ENCODE measurements at places on chromosomes 4 and X. TPM values are rescaled to one million over a fixed set of nuclear protein-coding genes. Genes with fewer than 3 reads are reported as not detected.
A peak's percentile ranks its signal among the peaks of the same experiment; 100 is the strongest.

NSUN7 gene
- total RNA-seq, result 28.9 TPM

DNA sequence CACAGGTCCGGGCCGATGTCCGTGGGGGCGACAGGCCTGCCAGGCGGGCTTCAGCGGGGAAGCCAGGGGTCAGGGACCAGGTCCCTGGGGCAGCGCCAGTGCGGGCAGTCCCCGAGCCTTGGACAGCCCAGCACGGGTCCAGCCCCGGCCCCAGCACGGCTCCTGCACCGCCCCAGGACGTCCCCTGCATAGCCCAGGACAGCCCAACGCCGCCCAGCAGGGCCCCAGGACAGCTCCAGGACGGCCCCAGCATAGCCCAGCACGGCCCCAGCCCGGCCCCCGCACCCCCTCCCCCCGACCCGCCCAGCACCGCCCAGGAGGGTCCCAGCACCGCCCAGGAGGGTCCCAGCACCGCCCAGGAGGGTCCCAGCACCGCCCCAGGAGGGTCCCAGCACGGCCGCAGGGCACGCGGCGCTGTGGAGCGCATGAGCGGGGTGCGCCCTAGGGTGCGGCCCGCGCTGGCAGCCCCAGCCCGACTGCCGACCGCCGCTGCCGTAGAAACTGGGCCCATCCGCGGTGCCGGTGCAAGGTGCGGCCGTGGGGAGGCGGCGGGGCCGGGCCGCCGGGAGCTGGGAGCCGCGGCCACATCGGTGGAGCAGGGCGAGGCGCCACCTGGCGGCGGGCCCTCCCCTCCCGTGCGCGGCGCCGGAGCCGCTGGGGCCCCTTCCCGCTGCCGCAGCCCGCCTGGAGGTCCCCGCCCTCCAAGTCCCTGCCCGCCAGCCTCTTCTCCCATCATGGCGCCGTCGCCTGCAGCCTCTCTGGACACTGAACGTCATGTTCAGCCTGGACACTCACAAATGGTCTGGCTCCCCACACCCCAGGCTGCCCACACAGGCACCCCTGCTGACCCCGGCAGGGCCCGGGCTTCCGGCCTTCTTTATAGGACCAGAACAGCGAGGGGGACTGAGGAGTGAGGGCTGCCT is 106.8 kb upstream of the NKX1-1 start:
- no peaks in the 10 kb centered on the region for H3K4me1 ChIP-seq
- no peak overlapping the region for H3K27ac ChIP-seq
- H3K4me3 ChIP-seq, result peak overlapping the region; percentile 39
- H3K27me3 ChIP-seq, result no peaks in the 10 kb centered on the region

SPANXA2 gene
- not detected for total RNA-seq

- H3K4me3 ChIP-seq, result no peak overlapping the region
- H3K27me3 ChIP-seq, result no peaks in the 10 kb centered on the region
- no peak for DNase-seq
- no peaks in the 10 kb centered on the region for H3K36me3 ChIP-seq
Measured at GRCh38 chrX:134803551-134804183, 145.4 kb upstream of the PLAC1 start.

- peaks cover 8% of the 10 kb centered on the region for H3K36me3 ChIP-seq
- peaks cover 27% of the 10 kb centered on the region for H3K4me1 ChIP-seq
- no peak for DNase-seq
- peak overlapping the region; percentile 90 for H3K4me3 ChIP-seq
Measured at GRCh38 chr4:88458104-88458740, 1.3 kb downstream of the HERC5 start.

SATL1 gene
- total RNA-seq, result 0.22 TPM

GRCh38 chr4:174120446-174121295 is 162.8 kb downstream of the FBXO8 start:
- no peaks in the 10 kb centered on the region for H3K36me3 ChIP-seq
- H3K4me3 ChIP-seq, result peak overlapping the region; percentile 54
- peak; percentile 41 for DNase-seq

DNA sequence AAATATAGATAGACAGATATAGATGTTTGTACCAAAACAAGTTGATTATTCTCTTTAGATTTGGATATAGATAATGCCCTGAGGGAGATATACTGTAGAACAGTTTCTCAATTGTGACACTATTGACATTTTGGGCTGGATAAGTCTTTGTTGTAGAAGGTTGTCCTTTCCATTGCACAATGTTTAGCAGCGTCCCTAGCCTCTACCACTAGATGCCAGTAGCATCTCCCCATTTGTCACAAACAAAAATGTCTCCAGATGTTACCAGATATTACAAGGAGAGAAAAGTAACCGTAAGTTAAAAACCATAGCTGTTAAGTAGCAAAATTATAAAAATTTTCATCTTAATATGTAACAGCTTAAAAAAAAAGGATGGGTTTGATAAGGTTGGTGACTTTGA is 2595.3 kb downstream of the ARAP2 start:
- H3K27ac ChIP-seq, result no peak overlapping the region
- no peaks in the 10 kb centered on the region for H3K4me1 ChIP-seq
- DNase-seq, result no peak
- H3K27me3 ChIP-seq, result no peaks in the 10 kb centered on the region
- H3K4me3 ChIP-seq, result no peak overlapping the region
- H3K36me3 ChIP-seq, result no peaks in the 10 kb centered on the region

- peaks cover 21% of the 10 kb centered on the region for H3K4me1 ChIP-seq
- no peaks in the 10 kb centered on the region for H3K27me3 ChIP-seq
- H3K27ac ChIP-seq, result no peak overlapping the region
- no peaks in the 10 kb centered on the region for H3K36me3 ChIP-seq
- DNase-seq, result no peak
Measured at GRCh38 chr4:168667376-168667775, 170.5 kb downstream of the PALLD start.

- H3K36me3 ChIP-seq, result no peaks in the 10 kb centered on the region
- no peaks in the 10 kb centered on the region for H3K27me3 ChIP-seq
- H3K27ac ChIP-seq, result no peak overlapping the region
- no peak for DNase-seq
- H3K4me1 ChIP-seq, result peaks cover 29% of the 10 kb centered on the region
Measured at GRCh38 chrX:12174358-12174757, 36.1 kb downstream of the FRMPD4 start.

BTK gene
- 0.66 TPM for total RNA-seq

CXCL3 gene
- total RNA-seq, result 3.5 TPM

FGFBP1 gene
- not detected for total RNA-seq

DNA sequence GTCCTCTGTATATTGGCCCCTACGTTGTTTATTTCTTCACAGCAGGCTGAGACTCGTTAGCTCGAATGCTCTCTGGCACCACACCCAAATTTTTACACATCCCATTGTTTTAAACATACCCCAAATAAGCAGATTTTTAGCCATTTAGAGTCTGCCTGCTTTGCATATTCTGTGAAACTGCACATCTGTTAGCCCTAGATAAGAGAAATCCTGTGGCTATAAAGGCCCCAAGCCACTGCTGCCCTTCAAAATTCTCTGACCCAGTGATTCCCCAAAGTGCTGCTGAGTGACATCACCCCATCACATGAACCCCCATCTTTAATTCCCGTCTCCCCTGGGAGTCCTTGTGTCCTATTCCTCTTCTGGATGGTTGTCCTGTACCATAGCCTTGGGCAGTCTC is 20.8 kb downstream of the TEX13C start:
- H3K27ac ChIP-seq, result no peak overlapping the region
- no peak overlapping the region for H3K4me3 ChIP-seq
- peaks cover 16% of the 10 kb centered on the region for H3K36me3 ChIP-seq
- DNase-seq, result no peak
- no peaks in the 10 kb centered on the region for H3K4me1 ChIP-seq

- H3K4me1 ChIP-seq, result peaks cover 27% of the 10 kb centered on the region
- no peak overlapping the region for H3K4me3 ChIP-seq
- H3K27me3 ChIP-seq, result peaks cover 3% of the 10 kb centered on the region
- no peak overlapping the region for H3K27ac ChIP-seq
Measured at GRCh38 chrX:39199429-39199828, 398.2 kb downstream of the MID1IP1 start.

DNA sequence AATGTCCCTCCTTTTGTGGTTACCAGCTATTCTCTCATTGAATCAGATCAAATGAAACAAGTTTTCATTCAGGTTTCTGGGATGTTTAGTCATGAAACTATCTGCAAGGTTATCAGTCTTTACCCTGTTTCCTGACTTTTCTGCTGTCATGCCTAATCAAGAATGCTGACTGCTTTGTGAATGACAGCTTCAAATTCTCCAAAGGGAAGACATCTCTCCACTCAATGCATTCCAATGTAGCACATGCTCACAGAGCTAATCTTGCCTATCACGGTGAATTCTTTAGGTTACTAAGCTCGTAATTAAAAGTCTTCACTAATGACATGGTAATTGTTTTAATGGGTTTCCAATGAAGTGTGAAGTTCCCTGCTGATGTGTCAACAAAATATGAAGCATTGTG is 1068.5 kb downstream of the PCDH7 start:
- H3K4me1 ChIP-seq, result peaks cover 10% of the 10 kb centered on the region
- no peaks in the 10 kb centered on the region for H3K36me3 ChIP-seq
- H3K27me3 ChIP-seq, result no peaks in the 10 kb centered on the region
- no peak overlapping the region for H3K4me3 ChIP-seq
- no peak overlapping the region for H3K27ac ChIP-seq
- DNase-seq, result no peak

MAGED4 gene
- total RNA-seq, result 76.9 TPM

- no peaks in the 10 kb centered on the region for H3K36me3 ChIP-seq
- H3K27ac ChIP-seq, result no peak overlapping the region
- no peak for DNase-seq
- no peak overlapping the region for H3K4me3 ChIP-seq
- no peaks in the 10 kb centered on the region for H3K4me1 ChIP-seq
Measured at GRCh38 chr4:20512033-20512792, 188.0 kb upstream of the PACRGL start.

SMIM43 gene
- 0.33 TPM for total RNA-seq

GRCh38 chr4:79917246-79917645 is 155.8 kb downstream of the ANTXR2 start:
- H3K4me1 ChIP-seq, result peaks cover 7% of the 10 kb centered on the region
- no peaks in the 10 kb centered on the region for H3K36me3 ChIP-seq
- H3K27me3 ChIP-seq, result no peaks in the 10 kb centered on the region
- H3K27ac ChIP-seq, result no peak overlapping the region
- H3K4me3 ChIP-seq, result no peak overlapping the region

DNA sequence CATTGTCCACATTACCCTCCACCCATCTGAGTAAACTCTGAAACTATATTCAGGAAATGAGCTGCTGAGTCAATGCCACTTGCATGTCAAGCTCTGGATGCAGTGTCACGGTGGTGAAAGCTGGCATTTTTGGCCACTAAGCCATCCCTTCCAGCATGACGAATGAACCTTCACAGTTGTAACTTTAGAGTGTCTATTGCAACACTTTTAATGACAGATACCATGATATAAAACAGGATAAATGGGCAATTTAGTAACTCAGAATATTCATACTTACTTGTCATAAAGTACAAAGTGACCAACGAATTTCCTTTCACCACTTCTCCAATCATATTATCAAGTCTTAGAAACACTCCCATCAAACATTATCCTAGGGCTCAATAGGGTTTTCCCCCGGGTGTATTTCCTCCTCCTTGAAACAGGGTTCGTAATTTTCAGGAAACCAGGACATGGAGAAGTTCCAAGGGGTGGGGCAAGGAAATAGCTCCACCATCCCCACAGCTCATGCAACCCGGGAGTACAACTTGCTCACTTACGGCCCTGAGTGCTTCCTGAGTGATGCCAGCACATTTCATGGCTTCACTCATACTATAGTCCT is 73.1 kb downstream of the MTHFD2L start:
- H3K36me3 ChIP-seq, result no peaks in the 10 kb centered on the region
- no peak for DNase-seq
- H3K27ac ChIP-seq, result no peak overlapping the region
- no peaks in the 10 kb centered on the region for H3K27me3 ChIP-seq

GRCh38 chr4:7423391-7423790 is 11.3 kb downstream of the PSAPL1 start:
- H3K4me1 ChIP-seq, result peaks cover 14% of the 10 kb centered on the region
- DNase-seq, result no peak
- H3K4me3 ChIP-seq, result no peak overlapping the region
- H3K36me3 ChIP-seq, result peaks cover under 1% of the 10 kb centered on the region

DNA sequence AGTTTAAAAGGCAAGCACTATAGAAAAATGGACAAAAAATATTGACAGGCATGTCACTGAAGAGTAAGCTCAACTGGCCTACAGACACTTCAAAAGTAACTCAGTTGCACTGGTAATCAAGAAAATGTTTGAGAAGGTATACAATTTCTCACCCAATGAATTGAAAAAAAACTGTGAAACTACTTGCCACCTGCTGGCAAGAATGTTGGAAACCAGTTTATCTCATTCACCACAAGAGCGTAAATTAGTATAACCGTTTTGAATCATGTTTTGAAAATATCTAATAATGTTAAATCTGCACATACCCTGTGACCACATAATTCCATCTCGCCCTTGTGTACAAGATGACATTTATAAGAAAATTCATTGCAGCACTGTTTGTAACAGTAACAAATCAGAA is 31.7 kb downstream of the TXK start:
- no peaks in the 10 kb centered on the region for H3K36me3 ChIP-seq
- DNase-seq, result no peak
- H3K4me3 ChIP-seq, result no peak overlapping the region
- no peak overlapping the region for H3K27ac ChIP-seq

GRCh38 chrX:38287674-38288073 is 39.6 kb downstream of the RPGR start:
- no peaks in the 10 kb centered on the region for H3K27me3 ChIP-seq
- DNase-seq, result no peak
- no peak overlapping the region for H3K27ac ChIP-seq
- no peaks in the 10 kb centered on the region for H3K4me1 ChIP-seq
- H3K36me3 ChIP-seq, result peaks cover 4% of the 10 kb centered on the region

DNA sequence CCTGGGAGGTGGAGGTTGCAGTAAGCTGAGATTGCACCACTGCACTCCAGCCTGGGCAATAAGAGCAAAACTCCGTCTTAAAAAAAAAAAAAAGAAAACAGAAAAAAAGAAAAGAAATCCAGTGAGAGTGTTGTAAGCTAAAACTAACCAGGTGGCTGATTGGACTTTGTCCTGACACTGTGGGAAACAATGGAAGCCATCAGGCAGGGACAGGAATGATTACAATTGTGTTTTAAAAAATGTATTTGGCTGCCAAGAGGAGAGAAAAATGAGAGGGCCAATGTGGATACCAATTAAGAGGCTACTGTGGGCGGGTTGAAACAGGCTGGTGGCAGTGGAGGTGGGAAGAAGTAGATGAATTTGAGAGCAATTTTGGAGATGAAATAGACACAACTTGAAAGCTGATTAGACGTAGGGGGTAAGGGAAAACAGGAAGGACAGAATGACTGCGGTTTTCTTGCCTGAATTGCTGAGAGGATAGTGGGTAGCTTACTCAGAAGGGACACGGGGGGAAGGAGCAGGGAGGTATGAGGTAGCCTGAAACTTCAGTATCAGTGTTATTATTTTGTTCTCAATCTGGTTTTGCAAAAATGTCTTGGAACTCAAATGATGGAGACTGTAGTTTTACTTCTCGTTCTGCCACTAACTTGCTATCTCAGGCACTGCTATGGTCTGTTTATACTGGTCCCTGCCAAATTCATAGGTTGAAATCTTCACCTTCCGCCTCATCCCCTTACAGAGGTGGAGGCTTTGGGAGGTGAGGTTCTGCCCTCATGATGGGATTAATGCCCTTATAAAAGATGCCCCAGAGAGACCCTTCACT is 45.6 kb upstream of the CHRNA9 start:
- H3K36me3 ChIP-seq, result peaks cover 4% of the 10 kb centered on the region
- no peak overlapping the region for H3K27ac ChIP-seq
- DNase-seq, result no peak

Measured in WTC11 (cell line).